ENCODE measurements at places on chromosomes 2 and 18. TPM values are rescaled to one million over a fixed set of nuclear protein-coding genes. Genes with fewer than 3 reads are reported as not detected.

GRCh38 chr18:2976218-2977132, 36.5 kb downstream of the LPIN2 start:
- H3K27ac ChIP-seq = no peak overlapping the region
- no peaks in the 10 kb centered on the region for H3K36me3 ChIP-seq
- peaks cover 9% of the 10 kb centered on the region for H3K4me1 ChIP-seq
- H3K27me3 ChIP-seq = no peaks in the 10 kb centered on the region
- no peak for DNase-seq

NGEF gene
- 0.13 TPM for polyA plus RNA-seq

DNA sequence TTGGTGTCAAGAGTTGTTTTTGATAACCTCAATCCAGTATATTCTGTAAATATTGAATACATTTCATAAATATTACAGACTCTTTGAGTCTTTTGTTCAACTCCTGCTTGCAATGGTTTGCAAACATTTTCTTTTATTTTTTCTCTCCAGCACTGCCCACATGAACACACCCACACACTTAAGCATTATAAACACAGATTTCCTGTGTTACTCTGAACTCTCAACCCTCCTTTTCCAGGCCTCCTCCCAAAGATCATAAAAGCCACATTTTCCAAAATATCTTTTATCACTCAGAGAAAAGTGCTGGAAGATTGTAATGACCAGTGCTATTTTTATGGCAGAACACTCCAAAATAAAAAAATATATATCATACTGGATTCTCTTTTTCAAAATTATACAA, 20.5 kb downstream of the ARHGAP25 start:
- H3K36me3 ChIP-seq = no peaks in the 10 kb centered on the region
- H3K4me1 ChIP-seq = peaks cover 6% of the 10 kb centered on the region
- DNase-seq = no peak
- H3K27me3 ChIP-seq = no peaks in the 10 kb centered on the region

DNA sequence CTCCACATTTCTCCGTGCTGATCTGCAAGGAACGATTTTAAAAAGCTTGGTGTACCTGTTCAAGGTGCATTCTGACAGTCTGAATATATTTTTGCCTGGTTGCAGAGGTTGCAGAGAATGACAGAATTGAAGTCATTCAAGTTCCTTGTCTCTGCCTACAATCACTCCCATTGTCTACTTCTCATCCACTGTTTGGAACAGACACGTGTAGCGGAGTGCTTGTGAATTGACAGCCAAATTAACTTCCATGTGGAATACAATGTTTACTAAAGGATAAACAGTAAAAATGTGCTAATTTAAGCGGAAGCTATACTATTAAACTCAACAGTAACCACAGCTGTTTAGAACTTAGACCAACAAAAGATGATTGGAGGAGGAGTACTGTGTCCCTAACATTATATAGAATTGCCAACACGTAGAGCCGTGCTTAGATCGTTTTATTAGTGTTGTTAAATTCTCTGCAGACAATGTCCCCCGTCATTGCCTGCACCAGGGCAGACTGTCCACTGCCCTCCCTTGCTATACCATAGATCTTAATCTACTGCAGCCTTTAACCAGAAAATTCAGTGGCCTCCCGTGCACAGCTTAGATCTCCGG, 87.3 kb upstream of the ZCCHC2 start:
- no peaks in the 10 kb centered on the region for H3K36me3 ChIP-seq
- H3K27me3 ChIP-seq = no peaks in the 10 kb centered on the region
- no peak overlapping the region for H3K4me3 ChIP-seq
- DNase-seq = no peak

- no peaks in the 10 kb centered on the region for H3K36me3 ChIP-seq
- no peak overlapping the region for H3K27ac ChIP-seq
- H3K27me3 ChIP-seq = no peaks in the 10 kb centered on the region
- no peak for DNase-seq
Measured at GRCh38 chr2:149562324-149562723, 25.3 kb downstream of the MMADHC start.

GRCh38 chr2:15671842-15672815, 80.5 kb downstream of the DDX1 start:
- no peak for DNase-seq
- H3K4me3 ChIP-seq = no peak overlapping the region
- no peak overlapping the region for H3K27ac ChIP-seq
- H3K36me3 ChIP-seq = no peaks in the 10 kb centered on the region

GRCh38 chr18:14958701-14959100, 210.7 kb downstream of the ANKRD30B start:
- H3K4me3 ChIP-seq = no peak overlapping the region
- no peaks in the 10 kb centered on the region for H3K27me3 ChIP-seq
- no peaks in the 10 kb centered on the region for H3K4me1 ChIP-seq
- H3K27ac ChIP-seq = no peak overlapping the region
- DNase-seq = no peak
- no peaks in the 10 kb centered on the region for H3K36me3 ChIP-seq

- no peaks in the 10 kb centered on the region for H3K27me3 ChIP-seq
- H3K4me3 ChIP-seq = no peak overlapping the region
- DNase-seq = no peak
- H3K36me3 ChIP-seq = no peaks in the 10 kb centered on the region
- no peak overlapping the region for H3K27ac ChIP-seq
Measured at GRCh38 chr18:69599377-69599776, 198.7 kb downstream of the DOK6 start.

KCNJ13 gene
- polyA plus RNA-seq = not detected

STK17B gene
- 7.7 TPM for polyA plus RNA-seq

GRCh38 chr2:64019083-64019974, at the start of gene VPS54:
Gene VPS54, minus strand, starts transcription at chr2:64019428. Its CDS starts 35,429 bp downstream, at chr2:63983999.
- H3K36me3 ChIP-seq = no peaks in the 10 kb centered on the region
- no peak for DNase-seq
- H3K27me3 ChIP-seq = no peaks in the 10 kb centered on the region
- H3K4me1 ChIP-seq = peaks cover 17% of the 10 kb centered on the region
- peak within 1 kb of the TSS; percentile 82 for H3K27ac ChIP-seq

AGXT gene
- not detected for polyA plus RNA-seq

- peaks cover 11% of the 10 kb centered on the region for H3K4me1 ChIP-seq
- no peak overlapping the region for H3K4me3 ChIP-seq
- H3K36me3 ChIP-seq = no peaks in the 10 kb centered on the region
- no peak overlapping the region for H3K27ac ChIP-seq
- no peak for DNase-seq
- no peaks in the 10 kb centered on the region for H3K27me3 ChIP-seq
Measured at GRCh38 chr18:11663439-11664029, 25.5 kb upstream of the GNAL start.

DNA sequence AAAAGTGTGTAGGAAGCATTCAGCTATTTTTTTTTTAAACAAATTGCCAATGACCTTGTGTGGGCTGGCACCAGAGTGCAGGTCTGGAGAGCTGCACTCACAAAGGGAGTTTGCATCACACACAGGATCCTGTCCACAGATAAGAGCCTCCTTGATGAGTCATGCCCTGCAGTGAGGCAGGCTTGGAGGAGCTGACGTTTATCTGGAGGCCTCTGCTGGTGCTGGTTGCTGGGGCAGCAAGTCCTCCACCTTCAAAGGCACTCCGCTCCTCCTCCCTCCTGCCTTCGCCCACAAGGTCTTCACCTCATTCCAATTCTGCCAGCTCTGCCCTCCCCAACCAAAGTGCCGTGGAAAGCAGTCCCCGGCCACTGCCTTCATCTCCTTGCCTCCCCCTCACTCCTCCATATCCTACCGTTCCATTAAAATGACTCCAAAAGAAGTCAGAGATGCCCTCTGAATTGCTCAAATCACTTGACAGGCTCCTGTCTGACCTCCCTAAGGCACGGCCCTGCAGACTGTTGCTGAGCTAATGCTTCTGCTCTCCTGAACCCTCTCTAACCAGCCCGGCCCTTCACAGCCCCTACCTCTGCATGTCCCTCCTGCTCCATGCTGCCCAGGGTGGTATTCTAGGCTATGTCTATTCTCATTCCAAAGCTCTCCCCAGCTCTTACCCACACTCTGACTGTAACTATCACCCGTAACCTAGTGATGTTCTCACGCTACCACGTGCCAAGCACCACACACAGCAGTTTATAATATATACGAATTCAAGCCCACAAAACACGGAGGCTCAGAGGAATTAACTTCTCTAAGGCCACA, 30.9 kb downstream of the LONRF2 start:
- no peaks in the 10 kb centered on the region for H3K27me3 ChIP-seq
- no peak overlapping the region for H3K4me3 ChIP-seq
- H3K36me3 ChIP-seq = no peaks in the 10 kb centered on the region

GRCh38 chr18:31294199-31294747, 23.7 kb upstream of the DSG1 start:
- no peaks in the 10 kb centered on the region for H3K27me3 ChIP-seq
- H3K27ac ChIP-seq = no peak overlapping the region
- peaks cover 18% of the 10 kb centered on the region for H3K4me1 ChIP-seq
- DNase-seq = peak; percentile 23

WDR7 gene
- polyA plus RNA-seq = 4.7 TPM

PCARE gene
- not detected for polyA plus RNA-seq

ALK gene
- not detected for polyA plus RNA-seq

ERCC3 gene
- 40.1 TPM for polyA plus RNA-seq

- no peak for DNase-seq
- no peaks in the 10 kb centered on the region for H3K27me3 ChIP-seq
- H3K4me3 ChIP-seq = no peak overlapping the region
- H3K27ac ChIP-seq = no peak overlapping the region
Measured at GRCh38 chr2:219624565-219624964, 2.9 kb upstream of the SLC4A3 start.

TMEM37 gene
- polyA plus RNA-seq = 0.13 TPM

GRCh38 chr2:182852090-182852489, 14.3 kb downstream of the FRZB start:
- no peaks in the 10 kb centered on the region for H3K36me3 ChIP-seq
- no peak overlapping the region for H3K27ac ChIP-seq
- H3K4me3 ChIP-seq = no peak overlapping the region
- no peaks in the 10 kb centered on the region for H3K4me1 ChIP-seq
- H3K27me3 ChIP-seq = peaks cover 4% of the 10 kb centered on the region
- no peak for DNase-seq

- no peaks in the 10 kb centered on the region for H3K27me3 ChIP-seq
- H3K4me3 ChIP-seq = no peak overlapping the region
- H3K36me3 ChIP-seq = no peaks in the 10 kb centered on the region
Measured at GRCh38 chr2:7792031-7792651, 874.9 kb downstream of the RNF144A start.

IRS1 gene
- 11.2 TPM for polyA plus RNA-seq

GRCh38 chr2:2623939-2624338, 292.9 kb upstream of the MYT1L start:
- no peak overlapping the region for H3K27ac ChIP-seq

DNA sequence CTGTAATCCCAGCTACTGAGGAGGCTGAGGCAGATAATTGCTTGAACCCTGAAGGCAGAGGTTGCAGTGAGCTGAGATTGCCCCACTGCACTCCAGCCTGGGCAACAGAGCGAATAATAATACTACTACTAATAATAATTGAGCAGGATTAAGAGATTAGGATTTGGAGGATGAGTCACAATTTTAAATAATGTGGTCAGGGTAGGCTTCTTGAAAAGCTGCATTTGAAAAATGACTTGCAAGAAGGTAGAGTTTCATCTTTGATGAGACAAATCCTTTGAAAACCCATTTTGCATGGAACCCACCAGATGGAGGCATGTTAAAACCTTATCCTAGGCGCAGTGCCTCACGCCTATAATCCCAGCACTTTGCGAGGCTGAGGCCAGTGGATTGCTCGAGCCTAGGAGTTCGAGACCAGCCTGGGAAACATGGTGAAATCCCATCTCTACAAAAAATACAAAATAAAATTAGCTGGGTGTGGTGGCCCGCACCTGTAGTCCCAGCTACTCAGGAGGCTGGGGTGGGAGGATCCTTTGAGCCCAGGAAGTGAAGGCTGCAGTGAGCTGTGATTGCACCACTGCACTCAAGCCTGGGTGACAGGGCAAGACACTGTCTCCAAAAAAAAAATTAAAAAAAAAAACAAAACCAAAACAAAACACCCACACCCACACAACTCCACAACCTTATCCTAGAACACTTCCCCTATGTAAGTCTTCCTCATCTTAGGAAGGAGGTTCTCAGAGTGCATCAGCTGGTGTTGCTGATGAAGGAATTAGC, 3.3 kb upstream of the ATP8B1 start:
- H3K27ac ChIP-seq = no peak overlapping the region
- no peak overlapping the region for H3K4me3 ChIP-seq
- no peaks in the 10 kb centered on the region for H3K27me3 ChIP-seq
- H3K36me3 ChIP-seq = no peaks in the 10 kb centered on the region
- no peak for DNase-seq

DNA sequence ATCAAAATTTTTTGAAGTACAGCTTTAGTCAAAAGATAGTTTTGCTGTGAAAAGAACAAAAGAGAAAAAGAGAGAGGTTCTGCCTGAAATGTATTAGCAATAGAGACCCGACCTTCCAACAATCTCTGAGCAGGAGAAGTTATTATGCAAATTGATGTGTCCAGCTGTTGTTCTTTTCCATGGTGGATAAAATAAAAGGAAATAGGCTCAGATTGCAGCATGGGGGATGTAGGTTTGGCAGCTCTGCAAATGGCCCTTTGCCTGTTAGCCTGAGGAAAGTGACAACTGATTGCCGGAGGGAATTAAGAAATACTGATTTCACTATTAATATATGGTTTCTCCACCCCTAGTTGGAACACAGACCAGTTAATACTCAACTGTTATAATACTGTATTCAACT, 1283.2 kb upstream of the NXPH2 start:
- no peaks in the 10 kb centered on the region for H3K36me3 ChIP-seq
- H3K4me1 ChIP-seq = no peaks in the 10 kb centered on the region
- no peak overlapping the region for H3K4me3 ChIP-seq
- no peak for DNase-seq
- no peaks in the 10 kb centered on the region for H3K27me3 ChIP-seq

KIF3C gene
- 6.5 TPM for polyA plus RNA-seq

- H3K27ac ChIP-seq = no peak overlapping the region
- H3K4me1 ChIP-seq = peaks cover 17% of the 10 kb centered on the region
- no peaks in the 10 kb centered on the region for H3K27me3 ChIP-seq
- no peak for DNase-seq
Measured at GRCh38 chr18:77052983-77053309, 79.6 kb downstream of the MBP start.

ASXL3 gene
- polyA plus RNA-seq = not detected

DNA sequence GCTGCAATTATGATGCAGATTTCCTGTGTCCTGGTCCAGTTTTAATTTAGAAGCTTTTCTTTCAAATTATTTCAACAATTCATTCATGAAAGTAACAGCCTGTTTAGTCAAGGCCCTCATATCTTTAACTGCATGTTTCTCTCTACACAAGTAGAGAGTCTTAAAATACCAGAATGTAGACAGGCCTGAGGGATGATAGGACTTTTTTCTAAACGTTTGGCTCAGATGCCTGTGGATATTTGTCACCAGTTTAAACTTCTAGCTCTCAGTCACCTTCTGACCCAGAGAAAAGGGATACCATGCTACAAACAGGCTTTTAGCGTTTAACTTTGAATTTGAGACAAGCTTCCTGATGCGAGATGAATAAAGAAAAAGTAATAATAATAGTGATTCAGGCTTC, 15.7 kb downstream of the COL5A2 start:
- H3K4me3 ChIP-seq = no peak overlapping the region
- H3K27me3 ChIP-seq = no peaks in the 10 kb centered on the region
- no peak for DNase-seq
- no peaks in the 10 kb centered on the region for H3K36me3 ChIP-seq
- no peaks in the 10 kb centered on the region for H3K4me1 ChIP-seq

GRCh38 chr2:110977403-110977802, 143.3 kb upstream of the BCL2L11 start:
- no peak overlapping the region for H3K27ac ChIP-seq
- no peak for DNase-seq
- H3K27me3 ChIP-seq = peaks cover 9% of the 10 kb centered on the region
- H3K4me3 ChIP-seq = no peak overlapping the region
- H3K36me3 ChIP-seq = no peaks in the 10 kb centered on the region
- H3K4me1 ChIP-seq = no peaks in the 10 kb centered on the region

- H3K4me3 ChIP-seq = no peak overlapping the region
- H3K36me3 ChIP-seq = no peaks in the 10 kb centered on the region
Measured at GRCh38 chr18:24989760-24990593, 362.0 kb downstream of the ZNF521 start.

Measured in keratinocyte (primary cell).